ENCODE measurements at places on chromosomes 3 and 15.

DNA sequence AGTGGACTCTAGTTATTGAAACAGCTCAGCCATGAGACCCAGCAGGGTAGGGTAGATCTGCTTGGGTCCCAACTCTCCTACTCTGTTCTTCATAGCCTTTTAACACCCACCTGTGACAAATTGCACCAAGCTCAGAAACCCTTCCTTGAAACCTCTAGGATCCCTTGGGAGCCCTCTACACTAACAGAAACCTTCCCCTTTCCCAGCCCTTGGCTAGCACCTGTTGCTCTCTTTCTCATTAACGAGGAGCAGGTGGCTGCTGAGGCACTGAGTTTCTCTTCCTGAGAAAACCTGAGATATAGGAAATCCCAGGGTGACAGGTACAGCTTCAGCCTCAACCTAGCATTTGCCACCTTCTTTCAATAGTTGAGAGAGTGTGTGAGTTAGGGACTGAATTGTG lies 88.3 kb upstream of the CLSTN2 start:
- DNase-seq, result no peak

GRCh38 chr3:16860234-16860633 lies 24.5 kb upstream of the PLCL2 start:
- no peak for DNase-seq

GRCh38 chr15:65418596-65418995 lies 4.2 kb downstream of the IGDCC4 start:
- no peak for DNase-seq

GRCh38 chr3:34254285-34254684 lies 455.9 kb downstream of the PDCD6IP start:
- no peak for DNase-seq

All from effector memory CD8-positive, alpha-beta T cell (primary cell).